ENCODE measurements at places on chromosomes 6 and 20.

DNA sequence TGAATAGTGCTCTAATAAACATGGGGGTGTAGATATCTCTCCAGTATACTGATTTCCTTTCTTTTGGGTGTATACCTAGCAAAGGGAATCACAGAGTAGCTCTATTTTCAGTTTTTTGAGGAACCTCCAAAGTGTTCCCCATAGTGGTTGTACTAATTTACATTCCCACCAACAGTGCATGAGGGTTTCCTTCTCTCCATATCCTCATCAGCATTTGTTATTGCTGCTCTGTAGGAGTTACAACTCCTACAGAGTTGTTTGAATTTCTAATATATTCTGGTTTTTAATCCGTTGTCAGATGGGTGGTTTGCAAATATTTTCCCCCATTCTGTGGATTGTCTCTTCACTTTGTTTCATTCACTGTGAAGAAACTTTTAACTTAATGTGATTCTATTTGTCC is 207.9 kb downstream of the FUT9 start:
- no peak for DNase-seq

GRCh38 chr6:87333591-87334181 is 4.6 kb upstream of the GJB7 start:
- no peak for DNase-seq

GRCh38 chr6:10771371-10771894 is 23.8 kb downstream of the TMEM14B start:
- no peak for DNase-seq

DNA sequence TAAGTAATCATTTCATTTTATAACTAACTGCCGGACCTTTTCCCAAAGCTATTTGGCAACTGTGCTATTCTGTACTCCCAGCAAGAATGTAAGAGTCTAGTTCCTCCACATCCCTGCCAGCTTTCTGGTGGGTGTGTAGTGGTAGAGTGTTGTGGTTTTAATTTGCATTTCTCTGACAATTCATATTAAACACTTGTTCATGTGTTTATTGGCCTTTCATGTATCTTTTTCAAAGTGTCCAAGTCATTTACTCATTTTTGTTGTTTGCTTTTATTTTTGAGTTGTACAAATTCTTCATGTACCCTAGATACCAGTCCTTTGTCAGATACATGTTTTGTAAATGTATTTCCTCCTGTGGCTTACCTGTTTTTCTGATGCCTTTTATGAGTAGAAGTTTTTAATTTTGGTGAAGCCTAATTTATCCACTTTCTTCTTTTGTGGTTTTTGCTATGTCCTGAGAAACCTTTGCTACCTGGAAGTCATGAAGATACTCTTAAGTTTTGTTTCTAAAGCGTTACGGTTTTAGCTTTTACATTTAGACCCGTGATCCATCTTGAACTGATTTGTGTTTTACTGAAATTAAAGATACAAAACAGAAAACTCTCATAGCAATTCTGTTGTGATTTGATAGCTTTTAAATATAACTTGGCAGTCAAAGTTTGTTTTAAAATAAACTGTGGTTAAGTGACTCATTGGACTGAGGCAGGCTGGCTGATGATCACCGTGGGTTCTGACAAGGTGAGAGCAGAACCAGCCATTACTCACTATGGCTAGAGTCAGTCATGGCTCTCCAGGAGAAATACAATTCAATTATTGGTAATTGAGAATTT is 8.0 kb downstream of the MYLIP start:
- DNase-seq, result peak; percentile 22

DNA sequence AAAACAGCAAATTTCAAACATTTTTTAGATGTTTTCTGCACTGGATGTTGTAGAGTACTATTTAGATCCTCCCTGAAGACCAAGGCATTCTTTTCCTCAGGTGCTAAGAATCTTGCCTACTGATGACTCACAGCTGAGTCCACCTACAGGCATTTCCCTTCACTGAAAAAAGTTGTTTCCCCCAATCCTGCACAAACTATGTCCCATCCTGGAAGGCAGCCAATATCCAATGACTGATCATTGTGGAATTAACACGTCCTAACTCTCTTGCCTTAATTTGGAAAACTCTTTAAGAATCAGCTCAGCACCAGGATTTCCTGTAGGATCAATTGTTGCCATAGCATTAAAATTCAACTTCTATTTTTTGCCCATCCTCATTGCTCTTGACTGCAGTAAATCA is 268.4 kb upstream of the IRAK1BP1 start:
- no peak for DNase-seq

DNA sequence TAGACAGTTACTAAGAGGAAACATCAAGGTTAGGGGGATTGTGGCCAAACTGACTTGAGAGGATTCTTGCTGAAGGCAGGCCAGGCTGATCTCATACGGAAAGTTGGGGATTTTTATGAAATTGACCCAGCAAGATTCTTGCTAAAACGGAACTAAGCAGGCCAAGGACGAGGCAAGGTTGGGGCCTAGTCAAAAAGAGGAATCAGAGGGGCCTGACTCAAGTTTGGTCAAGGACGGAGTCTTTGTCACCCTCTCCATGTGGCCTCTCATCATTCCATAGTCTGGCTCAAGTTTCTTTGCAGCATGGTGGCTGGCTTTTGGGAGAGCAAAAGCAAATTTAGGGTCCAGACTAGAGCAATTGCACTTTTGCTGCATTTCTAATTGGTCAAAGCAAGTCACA is 7.9 kb upstream of the HECA start:
- no peak for DNase-seq

- DNase-seq, result no peak
These were observed 594.6 kb downstream of the DOK5 start for GRCh38 chr20:55070001-55070400.

DNA sequence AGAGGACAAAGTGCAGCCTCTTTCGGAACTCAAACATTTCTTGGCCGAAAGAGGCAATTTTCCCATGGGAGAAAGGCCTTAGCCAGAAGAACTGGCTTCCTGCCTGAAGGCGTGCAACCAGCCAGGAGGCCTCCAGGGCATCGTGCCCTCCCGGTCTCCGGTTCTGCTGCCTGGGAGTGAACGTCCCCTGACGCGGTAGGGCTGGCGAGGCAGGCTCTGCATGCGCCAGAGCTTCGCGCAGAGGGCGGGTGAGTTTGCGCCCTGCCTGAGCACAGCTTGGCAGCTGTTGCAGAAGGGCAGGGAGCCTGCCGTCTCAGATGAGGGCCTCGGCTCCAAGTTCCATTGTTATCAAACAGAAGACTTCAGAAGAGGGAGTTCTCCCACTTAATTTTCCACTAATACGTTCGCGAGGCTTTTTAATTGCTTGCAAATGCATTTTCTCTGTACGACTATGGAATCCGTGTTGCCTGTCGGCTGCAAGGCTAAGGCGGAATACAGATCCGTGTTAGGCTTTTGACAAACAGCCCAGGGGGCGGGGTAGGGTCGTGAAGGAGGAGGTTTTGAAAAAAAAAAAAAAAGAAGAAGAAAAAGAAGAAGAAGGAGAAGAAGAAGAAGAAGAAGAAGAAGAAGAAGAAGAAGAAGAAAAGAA is 5.5 kb upstream of the TFAP2D start:
- DNase-seq, result no peak

Data from stimulated activated CD8-positive, alpha-beta memory T cell treated with anti-CD3 and anti-CD28 coated beads, Interleukin-4, amount 100 ng/mL, for 4 hours (primary cell).